Activated CD4-positive, alpha-beta T cell treated with anti-CD3 and anti-CD28 coated beads, Interleukin-2, amount 50 U/mL, for 4 hours (primary cell): ENCODE measurements at places on chromosomes 11 and 22.

DNA sequence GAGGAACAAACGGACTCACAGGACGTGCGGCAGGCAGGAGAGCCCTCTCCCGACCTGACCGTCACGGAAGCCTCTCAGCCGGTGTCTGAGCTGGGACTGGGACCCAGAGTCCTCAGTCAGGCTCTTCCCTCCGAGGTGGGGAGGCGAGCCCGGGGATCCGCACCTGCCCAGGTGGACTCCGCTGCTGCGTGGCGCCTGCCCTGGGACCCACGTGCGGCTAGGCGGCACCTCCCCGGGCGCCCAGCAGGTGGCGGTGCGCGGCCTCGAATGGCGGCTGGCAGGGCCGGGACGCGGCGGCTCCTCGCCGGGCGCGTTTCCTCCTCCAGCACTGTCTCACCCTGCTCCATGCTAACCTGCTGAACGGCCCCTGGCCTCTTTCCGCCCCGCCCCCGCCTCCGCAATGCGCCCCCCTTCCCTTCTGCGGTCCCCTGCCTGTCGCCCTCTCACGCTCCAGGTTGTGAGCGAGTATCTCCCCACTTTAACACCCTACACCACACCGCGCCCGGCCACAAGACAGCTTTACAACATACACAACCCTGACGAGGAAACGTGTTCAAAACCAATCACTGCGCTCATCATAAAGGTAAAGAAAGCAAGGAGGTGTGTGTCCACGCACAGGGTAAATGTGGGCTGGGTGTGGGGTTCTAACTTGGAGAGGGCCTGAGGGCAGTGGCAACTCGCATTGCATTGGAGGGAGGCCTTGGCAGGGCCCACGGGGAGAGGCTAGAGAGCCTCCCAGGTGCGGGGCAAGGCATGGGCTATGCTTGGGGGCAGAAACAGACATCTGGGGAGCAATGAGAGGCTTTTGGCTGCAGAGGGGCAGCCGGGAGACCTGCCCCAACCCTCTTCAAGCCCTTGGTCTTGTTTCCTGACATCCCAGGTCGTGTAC is 25.9 kb upstream of the ATXN10 start:
- DNase-seq: peak; percentile 74

- no peak for DNase-seq
Observed at GRCh38 chr11:86408845-86409244, 34.2 kb downstream of the CCDC81 start.

DNA sequence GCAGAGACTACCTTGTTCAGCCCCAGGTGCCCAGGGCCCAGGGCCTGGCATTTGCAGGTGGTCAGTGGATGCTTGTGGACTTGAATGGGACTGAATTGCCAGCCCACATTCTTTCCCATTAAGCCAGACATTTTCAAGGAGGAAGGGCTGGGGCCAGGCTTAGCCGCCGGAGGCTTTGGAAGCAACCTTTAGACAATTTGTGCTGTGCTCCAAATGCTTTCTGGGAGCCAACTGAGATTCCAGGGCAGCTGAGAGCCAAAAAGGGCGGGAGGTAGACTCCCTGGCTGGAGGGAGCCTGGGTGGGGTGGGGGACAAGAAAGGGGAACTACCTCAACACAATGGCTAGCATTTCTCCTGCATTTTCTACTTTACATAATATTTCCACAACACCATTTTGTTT is 54.8 kb upstream of the TIMP3 start:
- DNase-seq: no peak

- no peak for DNase-seq
Observed at GRCh38 chr11:112785719-112786118, 175.5 kb upstream of the NCAM1 start.

GRCh38 chr11:73760135-73760678 is 667 bp downstream of the RAB6A start:
- no peak for DNase-seq

- DNase-seq: peak; percentile 85
Observed at GRCh38 chr11:14907411-14908213, 15.6 kb upstream of the CYP2R1 start.

DNA sequence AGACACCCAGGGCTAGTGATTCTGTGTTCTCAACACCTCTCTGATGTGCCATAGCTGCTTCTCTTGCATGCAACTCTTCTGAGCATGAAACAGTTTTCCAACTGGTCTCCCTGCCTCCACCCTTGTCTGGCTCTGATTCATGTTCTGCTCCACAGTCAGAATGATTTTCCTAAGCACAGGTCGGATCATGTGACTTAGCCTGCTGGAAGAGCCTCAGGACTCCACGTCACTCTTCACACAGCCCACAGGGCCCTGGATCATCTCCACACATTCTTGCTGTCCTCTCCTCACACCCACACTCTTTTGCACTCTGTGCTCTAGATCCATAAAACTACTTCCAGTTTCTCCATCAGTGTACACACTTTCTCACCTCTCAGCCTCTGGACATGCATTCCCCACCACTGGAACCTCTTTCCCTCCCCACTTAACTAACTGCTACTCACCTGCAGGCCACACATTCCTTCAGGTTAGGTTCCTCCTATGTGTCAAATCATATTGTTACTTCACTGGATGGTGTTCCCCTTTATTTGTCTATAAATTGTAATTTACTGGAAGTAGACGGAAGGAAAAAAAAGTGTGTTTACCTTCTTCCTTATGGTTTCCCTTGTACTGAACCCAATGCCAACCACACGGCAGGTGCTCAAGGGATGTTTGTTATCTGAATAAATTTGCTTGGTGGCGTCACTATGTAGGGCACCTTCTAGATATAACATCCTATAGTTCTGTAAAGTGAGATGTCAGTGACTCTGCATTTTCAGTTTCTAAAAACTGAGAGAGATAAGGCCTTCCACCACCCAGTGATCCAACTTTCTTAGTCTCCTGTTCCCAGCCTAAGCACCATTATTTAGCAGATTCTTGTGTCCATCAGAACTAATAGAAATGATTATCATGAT is 133.7 kb downstream of the ETS1 start:
- no peak for DNase-seq

DNA sequence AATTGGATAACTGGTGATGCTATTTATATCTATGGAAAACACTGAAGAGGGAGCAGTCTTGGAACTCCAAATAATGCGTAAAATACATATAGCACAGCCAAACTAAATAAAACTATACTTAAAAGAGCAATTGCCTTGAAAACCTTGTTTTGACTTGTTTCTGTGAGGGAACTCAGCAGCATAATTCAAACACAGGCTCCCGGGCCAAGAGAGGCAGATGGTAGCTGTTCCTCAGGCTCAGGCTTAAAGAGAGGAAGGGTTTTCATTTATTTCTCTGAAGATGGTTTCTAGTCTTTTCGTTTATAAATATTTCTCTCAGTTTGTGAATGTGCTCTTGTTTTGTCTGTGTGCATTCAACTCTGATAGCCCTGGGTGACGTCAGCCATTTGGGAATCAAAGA is 82.4 kb downstream of the FANCF start:
- DNase-seq: no peak

DNA sequence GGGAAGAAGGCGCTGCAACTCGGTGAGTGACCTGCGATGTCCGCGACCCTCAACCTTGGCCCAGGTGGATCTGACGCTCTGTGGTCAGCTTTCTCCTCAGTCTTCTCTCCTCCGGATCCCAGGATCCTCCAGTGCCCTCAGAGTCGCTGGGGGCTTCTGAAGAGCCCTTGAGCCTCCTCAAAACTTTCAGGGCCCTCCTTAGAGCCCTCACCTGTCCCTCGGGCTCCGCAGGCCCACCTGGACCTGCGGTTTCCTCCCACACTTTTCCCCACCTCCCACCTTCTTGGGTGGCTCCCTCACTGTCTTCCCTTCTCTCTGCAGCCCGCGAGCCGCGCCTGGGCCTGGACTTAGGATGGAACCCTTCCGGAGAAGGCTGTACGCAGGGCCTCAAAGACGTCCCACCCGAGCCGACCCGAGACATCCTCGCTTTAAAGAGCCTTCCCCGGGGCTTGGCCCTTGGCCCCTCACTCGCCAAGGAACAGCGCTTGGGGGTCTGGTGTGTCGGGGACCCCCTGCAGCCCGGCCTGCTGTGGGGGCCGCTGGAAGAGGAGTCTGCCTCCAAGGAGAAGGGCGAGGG is 335 bp downstream of the ZNF408 start:
- DNase-seq: no peak

GRCh38 chr11:14611939-14612338 is 31.7 kb upstream of the PDE3B start:
- DNase-seq: no peak
